Fibroblast of gingiva (primary cell): ENCODE measurements at places on chromosomes 11 and 22.
A peak's percentile ranks its signal among the peaks of the same experiment; 100 is the strongest.

- no peak for DNase-seq
Observed at GRCh38 chr22:31659246-31659645, 2.8 kb downstream of the PISD start.

DNA sequence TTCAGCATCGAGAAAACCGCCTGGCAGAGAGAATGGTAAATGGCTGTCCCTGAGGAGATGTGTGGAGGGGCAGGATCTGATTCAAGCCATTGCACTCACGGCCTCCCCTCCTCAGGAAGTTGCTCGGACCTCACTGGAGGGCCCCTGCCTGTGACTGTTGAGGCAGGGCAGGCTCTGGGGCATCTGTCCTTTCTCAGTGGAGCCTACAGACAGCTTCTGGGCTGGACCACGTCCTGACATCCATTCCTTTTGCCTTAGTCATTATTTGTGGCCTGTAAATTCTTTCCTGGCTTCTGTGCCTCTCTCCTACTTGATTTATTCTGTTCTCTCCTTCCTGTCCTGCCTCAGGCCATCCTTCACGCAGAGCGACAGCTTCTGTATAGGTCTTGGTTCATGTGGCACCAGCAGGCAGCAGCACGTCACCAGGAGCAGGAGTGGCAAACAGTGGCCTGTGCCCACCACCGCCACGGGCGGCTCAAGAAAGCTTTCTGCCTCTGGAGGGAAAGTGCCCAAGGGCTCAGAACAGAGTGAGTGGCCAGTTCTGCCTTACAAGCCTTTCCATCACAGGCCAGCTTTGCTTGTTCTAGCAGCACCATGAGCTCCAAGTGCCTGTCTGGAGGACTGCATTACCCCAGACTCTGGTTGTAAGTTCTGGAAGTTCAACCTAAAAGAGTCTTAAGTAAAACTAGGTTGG lies 59.6 kb downstream of the PISD start:
- DNase-seq: peak; percentile 77

- peak; percentile 74 for DNase-seq
Observed at GRCh38 chr22:50250555-50251476, at the start of gene HDAC10. TSS of gene HDAC10 (minus strand) at chr22:50251265. CDS start at chr22:50251032, 233 bp downstream.

DNA sequence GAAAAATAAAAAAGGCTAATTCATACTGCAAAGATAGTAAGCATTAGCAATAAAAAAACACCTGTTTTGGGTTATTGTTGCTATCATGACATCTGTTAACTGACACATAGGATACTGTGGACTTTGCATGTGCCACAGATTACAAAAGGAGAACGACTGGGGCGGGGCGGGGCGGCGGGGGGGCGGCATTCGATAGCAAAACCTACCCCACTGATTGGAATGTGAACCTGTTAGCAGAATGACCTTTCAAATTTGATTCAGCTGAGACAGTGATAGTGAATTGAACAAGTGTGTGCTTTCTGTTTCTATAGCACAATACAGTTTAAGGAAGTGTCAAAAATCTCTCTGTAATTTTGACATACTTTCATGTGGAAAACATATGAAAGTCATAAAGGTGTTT lies 14.9 kb downstream of the MMP20 start:
- DNase-seq: no peak

GRCh38 chr11:19822531-19822930 lies 109.9 kb downstream of the NAV2 start:
- no peak for DNase-seq

GRCh38 chr11:12602421-12602820 lies 71.8 kb upstream of the TEAD1 start:
- no peak for DNase-seq

GRCh38 chr22:29480512-29481264 lies 670 bp downstream of the NEFH start:
- peak; percentile 22 for DNase-seq

DNA sequence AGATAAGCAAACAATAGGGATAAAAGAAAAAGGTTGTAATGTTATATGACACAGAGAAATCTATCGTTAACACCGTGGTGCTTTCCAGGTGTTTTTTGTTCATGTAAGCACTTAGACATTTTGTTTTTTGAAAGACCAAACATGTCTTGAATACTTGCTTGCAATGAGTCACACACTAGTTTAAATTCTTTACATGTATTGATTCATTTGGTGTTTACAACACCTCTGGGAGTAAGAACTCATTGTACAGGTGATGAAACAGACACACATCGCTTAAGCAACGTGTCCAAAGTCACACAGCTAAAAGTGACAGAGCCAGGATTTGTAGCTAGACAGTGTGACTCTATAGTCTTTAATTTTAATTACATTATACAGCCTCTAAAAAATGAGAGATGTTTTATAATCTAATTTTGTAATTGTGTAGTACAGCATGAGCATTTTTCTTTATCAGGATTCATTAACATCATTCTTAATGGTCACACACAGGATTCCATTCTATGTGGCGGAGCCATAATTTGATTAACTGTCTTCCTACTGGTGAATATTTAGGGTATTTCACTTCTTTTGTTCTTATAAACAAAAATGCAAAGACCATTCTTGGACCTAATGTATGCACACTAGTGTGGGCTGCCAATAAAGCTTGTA lies 148.8 kb downstream of the DBX1 start:
- no peak for DNase-seq

DNA sequence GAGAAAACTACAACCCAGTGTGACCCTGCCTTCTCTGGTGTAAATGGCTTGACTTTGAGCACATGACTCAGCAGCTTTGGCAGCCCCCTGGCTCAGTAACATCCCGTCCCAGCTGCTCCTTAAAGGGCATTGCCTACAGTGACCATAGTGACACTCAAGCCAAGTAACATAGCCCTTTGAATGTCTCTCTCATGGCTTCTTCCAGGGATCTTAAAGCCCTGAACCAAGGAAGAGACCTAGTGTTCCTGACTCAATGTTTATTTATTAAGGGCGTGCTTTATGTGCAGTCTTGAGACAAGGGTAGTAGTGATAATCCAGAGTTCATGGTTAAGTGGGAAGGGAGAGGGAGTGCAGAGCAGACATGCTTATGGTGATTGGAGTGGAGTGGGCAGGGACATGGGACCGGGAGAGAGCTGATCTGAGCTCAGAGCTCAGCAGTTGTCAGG lies 125.7 kb downstream of the PARVA start:
- peak; percentile 30 for DNase-seq

DNA sequence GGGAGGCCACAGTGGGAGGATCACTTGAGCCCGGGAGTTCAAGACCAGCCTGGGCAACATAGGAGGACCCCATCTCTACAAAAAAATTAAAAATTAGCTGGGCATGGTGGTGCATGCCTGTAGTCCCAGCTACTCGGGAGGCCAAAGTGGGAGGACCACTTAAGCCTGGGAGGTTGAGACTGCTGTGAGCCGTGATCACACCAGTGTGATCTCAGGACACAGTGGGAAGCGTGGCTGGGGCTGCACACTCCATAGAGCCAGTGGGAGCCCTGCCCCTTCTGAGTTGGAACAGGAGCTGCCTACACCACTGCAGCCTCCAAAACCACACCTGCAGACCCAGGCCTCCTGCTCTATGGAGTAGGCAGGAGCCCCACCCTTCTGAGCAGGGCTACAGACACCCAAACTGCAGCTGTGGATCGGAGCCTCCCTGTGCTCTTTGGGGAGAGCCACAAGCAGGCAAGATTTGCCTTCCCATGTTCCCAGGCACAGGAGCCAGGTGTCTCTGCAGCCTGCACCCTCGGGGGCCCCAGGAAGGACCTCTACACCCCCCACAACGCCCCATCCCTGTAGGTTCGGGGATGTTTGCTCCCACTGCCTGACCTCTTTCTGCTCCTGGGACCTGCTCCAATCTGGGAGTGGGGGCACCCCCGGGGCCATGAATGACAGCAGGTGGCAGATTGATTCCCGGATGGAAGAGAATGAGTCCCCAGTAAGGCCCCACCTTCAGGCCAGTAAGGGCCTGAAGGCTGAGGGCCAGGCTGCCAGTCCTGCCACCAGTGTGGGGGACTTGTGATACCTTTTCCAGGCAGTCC lies 245.4 kb downstream of the BUD13 start:
- DNase-seq: no peak

DNA sequence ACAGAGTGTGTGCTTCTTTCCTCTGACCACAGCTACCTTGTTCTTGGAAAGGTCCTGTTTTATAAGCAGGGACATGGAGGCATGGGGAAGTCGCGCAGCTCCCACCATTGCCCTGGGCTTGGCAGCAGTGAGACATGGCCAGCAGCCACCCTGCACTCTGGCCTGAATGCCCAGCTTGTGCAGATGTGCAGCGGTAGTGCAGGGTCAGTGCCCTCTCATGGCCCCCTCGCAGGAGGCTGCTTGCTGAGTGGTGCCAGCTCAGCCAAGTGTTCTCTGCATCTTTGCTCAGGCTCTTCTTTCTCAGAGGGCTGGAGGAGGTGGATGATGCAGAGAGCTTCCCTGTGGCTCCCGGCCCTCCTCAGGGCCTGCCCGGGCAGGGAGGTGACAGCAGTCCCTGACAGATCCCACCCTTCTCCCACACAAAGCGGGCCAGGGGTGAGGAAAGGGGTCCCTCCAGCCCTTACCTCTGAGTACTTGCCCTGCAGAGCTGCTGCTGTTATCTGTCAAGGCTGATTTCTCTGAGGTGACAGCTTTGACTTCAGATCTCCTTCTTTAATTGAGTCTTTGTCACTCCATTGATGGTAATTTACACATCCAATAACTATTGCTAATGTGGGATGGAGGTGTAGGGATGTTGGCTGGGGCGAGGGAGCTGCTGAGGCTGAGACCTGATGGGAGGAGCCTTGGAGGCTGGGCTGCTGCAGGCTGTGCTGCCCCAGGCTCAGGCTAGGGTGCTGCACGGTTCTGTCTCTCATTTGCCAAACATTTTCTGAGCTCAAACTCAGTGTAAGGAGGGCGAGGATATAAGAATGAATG lies 47.4 kb upstream of the B3GAT1 start:
- DNase-seq: no peak

GRCh38 chr22:31840585-31840984 lies 86.8 kb downstream of the DEPDC5 start:
- DNase-seq: no peak

GRCh38 chr22:19057999-19058491 lies 64.2 kb downstream of the DGCR2 start:
- no peak for DNase-seq

DNA sequence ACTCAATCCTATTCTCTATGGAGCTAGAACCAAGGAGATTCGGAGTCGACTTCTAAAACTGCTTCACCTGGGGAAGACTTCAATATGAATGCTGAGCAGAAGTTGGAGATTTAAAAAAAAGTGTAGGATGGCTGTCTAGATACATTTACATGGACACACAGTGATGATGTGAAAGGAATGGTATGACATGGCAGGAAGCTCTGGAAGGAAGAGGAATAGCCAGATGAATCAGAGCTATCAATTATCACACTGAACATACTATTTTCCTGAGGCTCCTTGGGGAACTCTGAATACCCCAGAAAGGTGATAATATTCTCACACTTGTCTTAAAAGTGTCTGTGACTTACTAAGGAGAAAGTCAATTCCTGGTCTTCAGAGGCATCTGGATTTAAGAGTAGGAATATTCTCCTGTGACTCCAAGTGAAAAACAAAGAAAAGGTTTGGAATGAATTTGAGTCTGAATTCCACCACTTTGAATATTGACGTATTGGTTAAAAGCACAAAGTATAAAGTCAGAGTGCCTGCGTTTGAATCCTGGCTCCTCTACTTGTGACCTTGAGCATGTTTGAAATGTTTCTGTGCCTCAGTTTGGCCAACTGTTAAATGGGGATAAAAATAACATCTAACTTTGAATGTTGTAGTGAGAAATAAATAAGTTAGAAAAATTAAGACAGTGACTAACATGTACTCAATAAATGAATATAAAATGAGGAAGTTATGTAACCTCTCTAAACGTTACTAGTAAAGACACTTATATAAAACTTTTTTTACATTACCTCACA lies 1.3 kb downstream of the OR52D1 start:
- DNase-seq: no peak

DNA sequence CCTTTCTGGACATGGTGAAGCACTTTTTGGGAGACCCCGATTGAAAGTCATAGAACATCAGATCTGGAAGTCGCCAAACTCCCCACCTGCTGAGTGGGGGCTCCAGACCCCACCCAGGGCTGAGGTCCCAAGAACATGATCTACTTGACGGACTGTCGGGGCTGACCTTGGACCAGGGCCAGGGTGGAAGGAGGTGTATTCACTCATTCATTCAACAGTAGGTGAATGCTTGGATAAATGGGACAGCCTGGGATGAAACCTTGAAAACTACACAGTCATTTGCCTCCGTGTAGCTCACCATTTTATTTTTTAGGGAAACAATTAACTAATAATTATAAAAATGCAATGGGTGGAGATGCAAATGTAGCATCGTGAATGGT lies 629.0 kb downstream of the BRD1 start:
- DNase-seq: no peak

DNA sequence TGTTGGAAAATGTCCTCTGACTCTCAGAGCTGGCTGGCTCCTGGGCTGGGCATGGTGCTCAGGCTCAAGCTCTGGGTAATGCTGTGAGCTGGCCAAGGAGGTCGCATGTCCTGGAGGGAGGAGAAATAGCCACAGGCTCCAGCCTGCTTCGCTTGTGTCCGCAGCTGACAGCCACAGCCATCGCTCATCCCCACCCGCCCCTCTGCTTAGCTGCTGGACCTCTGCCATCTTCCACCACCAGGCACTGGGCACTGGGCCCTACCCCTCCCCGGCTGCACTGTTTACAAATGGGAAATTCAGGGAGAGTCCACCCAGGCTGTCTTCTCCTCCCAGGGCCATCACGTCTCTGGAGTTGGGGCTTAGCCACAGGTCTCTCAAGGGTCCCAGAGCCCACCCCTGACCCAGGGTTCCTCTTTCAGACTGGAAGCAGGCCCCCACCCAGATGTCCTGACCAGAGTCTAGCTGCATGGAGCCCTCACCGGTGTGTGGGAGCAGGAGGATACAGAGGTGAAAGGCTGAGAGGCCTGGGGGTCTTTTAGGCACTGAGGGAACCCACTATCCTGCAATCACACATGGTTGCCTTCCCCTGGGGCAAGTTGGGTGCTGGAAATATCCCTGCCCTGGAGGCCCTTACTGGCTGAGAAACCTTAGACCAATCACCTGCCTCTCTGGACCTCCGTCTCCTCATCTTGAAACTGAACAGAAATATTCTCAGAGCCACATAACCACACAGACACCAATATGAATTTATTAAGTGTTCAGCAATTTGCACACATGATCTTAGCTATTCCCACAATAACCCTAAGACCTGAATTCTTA lies 62.7 kb downstream of the CD82 start:
- peak; percentile 31 for DNase-seq

- DNase-seq: peak; percentile 3
Observed at GRCh38 chr11:67160872-67161783, 42.1 kb downstream of the KDM2A start.

DNA sequence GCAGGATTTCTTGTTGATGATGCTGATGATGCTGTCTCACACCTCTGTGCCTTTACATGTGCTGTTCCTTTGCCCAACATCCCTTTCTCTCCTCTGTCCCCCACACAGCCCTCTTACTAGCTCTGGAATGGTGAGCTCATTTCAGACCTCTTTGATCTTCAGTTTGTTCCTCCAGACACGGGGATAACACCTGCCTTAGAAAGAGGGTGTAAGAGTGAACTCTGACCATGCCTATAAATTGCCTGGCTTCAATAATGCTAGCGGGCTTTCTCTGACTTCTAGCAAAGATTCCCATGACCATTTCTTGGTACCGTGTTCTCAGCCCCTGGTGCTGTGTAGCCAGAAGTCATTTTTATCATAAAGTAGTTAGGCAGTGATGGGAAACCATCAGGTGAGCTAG lies 55.9 kb upstream of the DRD2 start:
- no peak for DNase-seq
